Right atrium auricular region (tissue), 2 donors: ENCODE measurements at places on chromosomes 2 and 18. TPM values are rescaled to one million over a fixed set of nuclear protein-coding genes. Genes with fewer than 3 reads are reported as not detected.

The CYS1 gene
- total RNA-seq = 5.9 TPM

The FAM161A gene
- 1.8 TPM for total RNA-seq

The POTEJ gene
- total RNA-seq = not detected

The NGEF gene
- total RNA-seq = 1.4 TPM

The ST8SIA5 gene
- 6.7 TPM for total RNA-seq

The SAG gene
- total RNA-seq = not detected

DNA sequence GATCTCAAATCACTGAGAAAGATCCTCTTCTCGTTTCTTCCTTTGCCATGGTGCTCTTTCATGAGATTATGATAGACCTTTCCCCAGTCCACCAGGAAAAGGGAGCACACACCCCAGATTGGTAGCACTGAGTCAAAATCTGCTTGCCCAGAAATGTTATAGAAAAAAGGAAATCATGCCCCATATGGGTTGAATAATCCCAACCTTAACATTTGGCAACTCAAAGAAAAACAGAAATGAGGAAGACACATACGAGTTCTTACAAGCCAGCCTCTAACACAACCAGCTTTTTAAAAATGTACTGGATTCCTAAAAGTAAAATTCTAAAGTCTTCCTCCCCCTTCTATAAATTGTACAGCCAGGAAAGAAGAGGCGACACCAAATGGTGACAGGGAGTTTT lies 103.0 kb downstream of the ANKRD44 start:
- no peak for DNase-seq

DNA sequence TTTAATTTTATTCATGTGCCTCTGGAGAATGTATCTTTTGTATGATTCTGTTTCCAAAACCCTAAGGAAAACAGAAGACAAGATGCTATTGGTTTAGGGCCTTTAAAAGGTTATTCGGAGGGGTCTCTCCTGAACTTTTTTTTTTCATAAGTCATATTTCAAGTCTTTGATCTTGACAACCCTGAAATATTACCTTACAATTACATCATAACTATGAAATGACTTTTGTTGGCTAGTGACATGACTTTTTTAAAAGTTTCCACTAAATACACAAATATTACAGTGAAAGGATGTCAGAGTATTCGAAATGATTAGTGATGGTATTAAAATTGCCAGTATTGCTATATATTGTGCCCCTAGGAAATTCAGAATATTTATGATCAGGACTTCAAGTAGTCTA lies 31.8 kb upstream of the FZD7 start:
- no peak for DNase-seq

GRCh38 chr2:166084301-166084700 lies 43.5 kb downstream of the SCN1A start:
- DNase-seq = no peak

GRCh38 chr2:69013142-69013839 lies at the start of gene ANTXR1:
TSS of gene ANTXR1 (plus strand) at chr2:69013179. CDS start at chr2:69013500, 321 bp downstream.
- DNase-seq = no peak

GRCh38 chr2:101524806-101525430 lies 50.0 kb upstream of the RFX8 start:
- DNase-seq = no peak

DNA sequence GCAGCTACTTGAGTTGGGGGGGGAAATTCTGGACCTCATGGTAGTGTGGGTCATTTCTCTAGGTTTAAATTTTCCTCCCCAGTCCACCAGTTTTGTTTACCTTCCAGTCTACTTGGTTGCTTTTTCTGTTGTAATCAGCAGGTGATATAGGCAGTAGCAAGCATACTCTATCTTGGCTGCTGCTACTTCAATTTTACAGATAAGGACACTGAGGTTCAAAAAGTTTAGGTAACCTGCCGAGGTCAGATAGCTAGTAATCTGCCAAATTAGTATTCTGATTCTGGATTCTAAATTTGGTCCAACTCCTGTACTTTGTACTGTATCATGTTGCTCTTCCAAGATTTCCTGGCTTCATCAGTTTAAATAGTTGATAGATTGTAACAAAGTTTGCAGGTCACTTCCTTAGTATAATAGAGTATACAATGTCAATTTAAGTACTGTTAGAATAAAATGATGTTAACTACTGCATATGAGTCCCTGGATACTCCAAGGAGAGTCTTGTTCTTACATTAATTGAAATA lies 34.7 kb downstream of the ANTXR1 start:
- no peak for DNase-seq

DNA sequence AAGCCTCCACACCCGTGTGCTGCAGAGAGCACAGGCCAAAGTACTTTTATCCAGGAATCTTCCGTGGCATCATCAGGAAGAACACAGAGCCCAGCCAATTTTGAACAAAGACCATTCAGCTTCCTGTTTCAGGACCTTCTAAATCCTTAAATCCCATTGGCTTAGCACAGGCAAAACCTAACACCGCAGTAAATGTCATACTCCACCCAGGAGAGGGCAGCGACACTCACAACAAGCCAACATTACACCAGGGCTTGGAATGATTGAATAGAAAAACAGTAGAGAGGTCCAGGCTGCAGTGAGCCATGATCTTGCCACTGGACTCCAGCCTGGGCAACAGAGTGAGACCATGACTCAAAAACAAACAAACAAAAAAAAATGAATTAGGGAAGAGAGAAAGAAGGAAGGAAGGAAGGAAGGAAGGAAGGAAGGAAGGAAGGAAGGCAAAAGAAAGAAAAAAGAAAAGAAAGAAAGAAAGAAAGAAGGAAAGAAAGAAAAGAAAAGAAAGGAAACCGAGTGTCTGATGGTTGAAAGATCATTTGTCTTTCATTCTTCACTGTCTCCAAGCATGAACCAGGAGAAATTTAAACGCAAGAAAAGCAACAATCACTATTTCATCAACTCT lies 144.6 kb upstream of the SATB2 start:
- no peak for DNase-seq

DNA sequence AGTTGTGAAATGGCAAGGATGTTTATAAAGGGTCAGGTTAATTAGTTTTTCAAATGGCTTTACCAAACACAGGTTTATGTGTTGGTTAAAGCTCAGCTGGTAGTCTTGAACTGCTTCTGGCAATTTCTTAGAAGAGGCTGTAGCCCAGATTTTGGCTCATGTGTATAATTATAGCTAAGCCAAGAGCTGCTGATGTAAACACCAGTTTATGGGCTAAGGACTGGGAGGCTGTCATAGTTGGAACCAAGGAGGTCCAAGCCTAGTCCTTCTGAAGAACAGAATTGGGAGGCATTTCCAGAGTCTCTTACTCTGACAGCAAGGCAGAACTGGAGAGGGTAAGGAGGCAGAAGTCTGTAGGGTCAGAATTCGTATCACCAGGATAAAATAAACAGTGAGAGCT lies 25.4 kb downstream of the UBE2E3 start:
- DNase-seq = no peak
